Keratinocyte (primary cell): ENCODE measurements at places on chromosomes 11 and 22.

DNA sequence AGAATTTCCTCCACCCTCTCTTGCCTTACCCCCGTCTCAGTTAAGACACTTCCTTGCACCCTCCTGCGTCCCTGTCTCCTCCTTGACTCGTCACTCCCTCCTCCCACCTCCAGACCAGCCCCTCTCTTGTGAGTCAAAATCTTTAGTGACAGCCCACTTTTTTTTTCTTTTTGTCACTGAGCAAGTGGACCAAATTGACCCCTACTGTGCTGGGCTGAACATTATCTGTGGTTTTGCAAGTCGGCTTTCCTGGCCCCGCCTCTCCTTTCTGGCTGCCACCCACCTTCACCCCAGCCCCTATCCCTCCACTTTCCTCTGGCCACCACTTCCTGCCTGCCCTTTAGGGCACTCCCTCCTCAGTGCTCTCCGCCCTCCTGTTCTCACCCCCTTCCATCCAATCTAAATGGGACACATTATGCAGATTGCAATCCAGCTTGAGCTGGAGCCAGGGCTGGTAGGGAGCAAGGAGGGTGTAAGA, at the start of gene APLNR:
TSS of gene APLNR (minus strand) at position 47 of the 478 bp plus-strand sequence. CDS start 246 bp downstream, outside the sequence.
- DNase-seq = no peak

DNA sequence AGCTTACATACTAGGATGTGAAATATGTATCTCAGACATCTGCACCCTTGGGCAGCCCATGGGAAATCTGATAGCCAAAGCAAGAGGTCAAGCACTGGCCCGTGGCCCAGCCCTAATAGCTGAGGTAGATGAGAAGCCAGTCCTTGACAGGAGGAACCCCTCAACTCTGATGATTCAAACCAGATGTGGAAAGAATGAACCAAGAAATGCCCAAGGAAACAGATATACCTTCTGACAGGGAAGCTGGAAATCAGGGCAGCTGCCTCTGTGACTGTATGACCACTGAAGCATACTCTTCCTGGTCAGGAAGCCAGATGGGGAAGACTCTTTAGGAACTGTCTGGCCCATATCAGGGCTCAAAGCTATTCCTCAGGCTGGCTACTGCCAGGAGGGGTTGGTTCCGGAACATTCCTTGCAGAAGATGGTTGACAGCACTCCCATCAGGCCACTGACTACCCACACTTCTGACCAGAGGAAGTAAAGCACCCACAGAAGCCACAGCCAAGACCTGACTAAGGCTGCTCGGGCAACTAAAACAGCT, 124.2 kb downstream of the SWAP70 start:
- DNase-seq = no peak

DNA sequence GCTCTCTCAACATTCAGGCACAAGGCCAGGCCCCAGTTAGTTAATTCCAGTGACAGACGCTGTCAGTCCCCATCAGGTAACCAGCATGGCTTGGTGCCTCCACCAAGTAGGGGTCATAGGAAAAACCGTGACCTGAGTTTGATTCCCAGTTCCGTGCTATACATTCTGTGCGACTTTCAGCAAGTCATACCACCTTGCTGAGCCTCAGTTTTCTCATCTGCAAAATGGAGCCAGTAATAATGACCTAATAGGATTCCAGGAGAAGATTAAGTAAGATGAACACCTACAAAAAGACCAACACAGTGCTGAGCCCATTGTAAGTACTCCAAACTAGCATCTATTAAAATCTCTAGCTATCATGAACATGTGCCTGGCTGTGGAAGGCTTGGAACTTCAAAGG, 24.8 kb upstream of the LRRC55 start:
- DNase-seq = no peak

GRCh38 chr11:27282806-27283205, 80.2 kb downstream of the CCDC34 start:
- DNase-seq = no peak

DNA sequence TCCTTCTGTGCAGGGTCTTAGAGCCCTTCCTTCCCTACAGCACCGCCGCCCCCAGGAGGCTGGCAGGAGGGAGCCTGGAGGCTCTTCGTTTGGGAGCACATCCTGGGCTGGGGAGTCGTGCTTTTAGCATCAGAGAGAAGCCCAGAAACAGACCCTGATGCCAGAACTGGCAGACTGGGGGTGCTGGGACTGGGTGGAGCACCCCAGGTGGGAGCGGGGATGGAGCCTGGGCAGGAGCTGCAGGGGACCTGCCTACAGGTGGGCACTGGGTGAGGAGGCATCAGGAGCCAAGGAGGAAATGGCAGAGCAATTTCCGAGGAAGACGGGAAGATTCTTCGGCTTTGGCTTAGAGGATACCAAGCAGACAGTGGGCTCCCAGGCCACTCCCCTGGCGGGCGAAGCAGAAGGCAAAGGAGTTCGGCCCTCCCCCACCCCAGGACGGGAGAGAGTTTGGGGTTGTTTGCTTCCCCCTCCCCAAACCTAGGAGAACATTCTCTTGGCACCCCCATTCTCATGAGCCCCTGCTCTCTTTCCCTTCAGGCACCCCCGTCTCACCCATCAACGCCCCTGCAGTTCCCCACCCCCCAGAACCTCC, 1.1 kb downstream of the SYT7 start:
- DNase-seq = no peak

- DNase-seq = no peak
Observed at GRCh38 chr11:9974375-9974774, 310.5 kb downstream of the SWAP70 start.

DNA sequence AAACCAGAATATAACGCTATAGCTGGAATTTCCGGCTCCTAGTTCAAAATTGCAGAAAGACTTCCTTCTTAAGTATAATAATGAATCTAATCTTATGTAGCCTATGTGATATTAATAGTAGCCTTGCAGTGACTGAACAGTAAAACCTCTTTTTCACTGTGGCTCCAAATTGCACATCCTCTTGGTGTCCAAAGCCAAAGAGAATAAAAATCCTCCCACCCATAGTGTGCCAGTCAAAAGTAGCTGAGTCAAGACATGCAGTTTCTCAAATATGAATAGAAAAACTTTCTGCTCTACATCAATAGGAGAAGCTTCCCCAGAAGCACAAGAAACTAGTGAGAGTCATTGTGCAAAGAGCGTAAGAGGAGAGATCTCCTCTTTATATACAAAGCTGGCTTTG, 76.0 kb upstream of the PICALM start:
- no peak for DNase-seq

DNA sequence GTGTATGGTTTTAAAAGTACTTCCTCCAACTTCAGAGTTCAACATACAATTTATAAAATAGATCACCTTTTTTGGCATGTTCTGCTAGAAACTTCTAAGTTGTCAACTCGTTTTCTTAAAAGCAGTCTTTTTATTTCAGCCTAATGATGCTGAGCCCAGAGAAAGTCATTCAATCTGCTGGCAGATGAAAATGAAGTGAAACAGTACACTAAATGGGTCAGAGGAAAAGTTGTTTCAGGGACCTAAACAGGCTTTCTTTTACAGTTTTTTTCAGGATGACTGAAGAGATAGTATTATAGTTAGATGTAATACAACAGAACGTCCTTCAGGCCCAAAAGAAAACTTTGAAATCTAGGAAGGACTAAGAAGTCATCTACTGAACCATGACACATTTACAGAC, 842.7 kb upstream of the CCDC90B start:
- DNase-seq = no peak

- no peak for DNase-seq
Observed at GRCh38 chr11:61125310-61125684, 23.0 kb downstream of the CD5 start.

DNA sequence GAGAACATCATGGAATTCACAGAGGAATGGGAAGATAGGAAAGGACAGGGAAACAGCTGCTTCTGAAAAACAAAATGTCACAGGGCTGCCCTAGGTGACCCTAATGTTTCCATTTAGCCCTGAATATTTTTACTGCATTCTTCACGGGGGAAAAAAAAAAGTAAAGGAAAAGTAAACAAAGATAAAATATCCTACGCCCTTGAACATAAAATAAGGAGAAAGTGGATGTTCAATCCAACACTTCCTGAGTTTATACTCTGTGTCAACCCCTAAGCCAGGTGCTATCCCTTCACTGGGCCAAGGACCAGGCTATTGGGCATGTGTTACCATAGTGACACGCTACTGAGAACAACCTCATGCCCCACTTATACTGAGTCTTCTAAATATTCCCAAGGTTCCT, 84.7 kb downstream of the FAM76B start:
- DNase-seq = no peak

DNA sequence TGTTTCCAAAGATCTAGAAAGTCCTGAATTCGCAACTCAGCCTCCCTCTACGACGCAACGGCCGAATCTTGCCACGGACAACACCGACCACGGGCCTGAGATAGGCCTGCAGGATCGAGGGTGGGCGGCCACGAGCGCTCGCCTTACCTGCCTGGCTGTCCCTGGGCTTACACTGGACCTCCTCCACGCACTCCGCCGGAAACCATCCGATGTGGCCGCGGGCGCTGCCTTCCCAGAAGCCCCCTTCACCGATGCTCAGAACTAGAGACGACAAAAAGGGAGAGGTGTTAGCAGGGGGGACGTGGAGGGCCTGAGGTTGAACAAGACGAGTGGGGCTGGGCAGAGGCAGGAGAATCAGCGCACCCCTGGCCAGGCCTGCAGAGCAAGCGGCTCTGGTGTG, 400.0 kb downstream of the CTTN start:
- DNase-seq = no peak

GRCh38 chr22:42780070-42780540, 59.4 kb upstream of the A4GALT start:
- DNase-seq = peak; percentile 94

DNA sequence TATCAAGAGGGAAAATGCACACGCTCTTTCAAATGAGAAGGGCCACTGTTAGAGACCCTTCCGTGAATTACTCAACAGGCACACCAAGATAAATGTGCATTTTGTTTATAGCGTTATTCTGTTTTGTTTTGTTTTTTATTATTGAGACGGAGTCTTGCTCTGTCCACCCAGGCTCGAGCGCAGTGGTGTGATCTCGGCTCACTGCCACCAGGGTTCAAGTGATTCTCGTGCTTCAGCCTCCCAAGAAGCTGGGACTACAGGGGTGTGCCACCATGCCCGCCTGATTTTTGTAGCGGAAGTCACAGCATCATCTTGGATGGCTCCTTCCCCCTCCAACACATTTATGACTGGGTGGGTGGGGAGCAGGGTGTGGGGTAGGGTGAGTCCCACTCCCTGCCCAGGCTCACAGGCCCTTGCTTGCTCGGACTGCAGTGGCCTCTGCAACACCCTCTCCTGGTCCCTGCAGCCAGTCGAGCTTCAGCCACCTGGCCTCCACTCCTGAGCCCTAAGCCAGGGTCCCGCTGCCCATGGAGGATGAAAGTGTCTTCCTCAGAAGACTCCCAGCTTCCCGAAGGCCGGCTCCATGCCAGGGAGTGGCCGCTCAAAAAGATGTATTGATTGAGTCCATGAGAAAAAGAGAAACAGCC, 68.0 kb downstream of the RTL6 start:
- DNase-seq = no peak

DNA sequence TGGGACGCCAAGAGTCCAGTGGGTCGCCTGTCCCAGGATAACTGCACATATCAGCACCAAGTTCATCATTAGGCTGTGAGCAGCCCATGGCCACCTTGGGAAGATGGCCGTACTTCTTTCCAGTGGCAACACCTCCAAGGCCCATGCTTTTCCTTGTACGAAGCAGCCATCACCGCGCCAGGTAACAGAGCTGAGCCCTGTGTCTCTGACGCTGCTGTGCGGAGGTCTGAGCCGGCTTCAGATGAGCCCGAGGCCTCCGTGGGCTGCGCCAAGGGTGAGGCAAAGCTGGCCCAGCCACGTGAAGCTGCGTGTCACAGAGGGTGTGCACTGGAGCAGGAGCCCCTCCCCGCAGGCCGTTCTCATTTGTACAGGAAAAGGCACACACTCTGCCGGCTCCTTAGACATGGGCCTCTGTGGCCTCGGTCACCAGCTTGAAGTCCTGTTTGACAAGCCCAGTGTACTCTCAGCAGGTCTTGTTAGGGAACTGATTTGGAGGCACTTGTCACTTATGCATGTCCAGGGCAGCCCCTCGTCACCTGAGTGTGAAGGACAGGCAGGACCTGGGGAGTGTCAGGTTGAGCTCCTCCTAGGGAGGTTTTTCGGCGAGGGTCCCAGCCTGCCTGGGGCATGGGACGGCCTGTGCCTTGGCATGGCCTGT, 401.5 kb downstream of the TBC1D22A start:
- DNase-seq = no peak

DNA sequence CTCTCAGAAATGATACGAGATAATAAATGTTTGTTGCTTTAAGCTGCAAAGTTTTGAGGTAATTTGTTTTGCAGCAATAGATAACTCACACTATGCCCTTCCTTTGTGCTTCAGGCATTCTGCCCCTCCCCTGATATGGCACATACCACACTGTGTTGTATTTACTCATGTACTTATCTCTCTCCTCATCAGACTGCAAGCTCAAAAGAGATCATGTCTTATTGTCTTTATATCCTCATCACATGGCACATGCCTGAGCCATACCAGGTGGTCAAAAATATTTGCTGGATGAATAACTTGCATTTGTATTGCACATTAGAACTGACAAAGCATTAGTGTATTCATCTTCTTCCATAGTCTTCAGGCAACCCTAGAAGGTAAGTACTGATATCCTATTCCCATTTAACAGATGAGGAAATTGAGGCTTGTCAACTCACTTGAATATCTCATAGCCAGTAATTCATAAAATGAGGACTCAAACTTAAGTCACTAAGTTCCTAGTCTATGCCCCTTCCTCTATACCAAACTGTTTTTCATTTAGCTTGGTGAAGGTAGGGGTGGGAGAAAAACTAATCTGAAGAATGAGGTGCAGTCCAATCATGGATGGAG, 83.9 kb upstream of the EED start:
- DNase-seq = peak; percentile 99

DNA sequence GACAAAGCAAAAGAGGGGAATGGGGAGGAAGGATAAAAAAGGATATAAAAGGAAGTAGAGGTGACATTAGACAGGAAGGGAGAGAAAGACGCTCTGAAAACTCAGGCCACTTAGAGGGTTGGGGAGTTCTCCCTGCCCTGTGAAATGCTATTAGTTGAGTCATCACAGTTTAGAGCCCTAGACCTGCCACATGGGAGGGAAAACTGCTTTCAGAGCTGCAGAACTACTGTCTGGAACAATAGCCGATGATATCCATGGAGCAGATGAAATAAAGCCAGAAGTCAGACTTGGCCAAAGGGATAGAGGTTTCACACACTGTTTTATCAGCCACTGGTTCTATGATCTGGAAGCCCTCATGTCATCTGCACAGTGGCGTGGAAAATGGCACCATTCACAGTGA, 157.9 kb downstream of the NCAM1 start:
- DNase-seq = no peak
